Suppressor macrophage treated with lipopolysaccharide for 1 hour (primary cell): ENCODE measurements at places on chromosomes 12 and 14.
A peak's percentile ranks its signal among the peaks of the same experiment; 100 is the strongest.

DNA sequence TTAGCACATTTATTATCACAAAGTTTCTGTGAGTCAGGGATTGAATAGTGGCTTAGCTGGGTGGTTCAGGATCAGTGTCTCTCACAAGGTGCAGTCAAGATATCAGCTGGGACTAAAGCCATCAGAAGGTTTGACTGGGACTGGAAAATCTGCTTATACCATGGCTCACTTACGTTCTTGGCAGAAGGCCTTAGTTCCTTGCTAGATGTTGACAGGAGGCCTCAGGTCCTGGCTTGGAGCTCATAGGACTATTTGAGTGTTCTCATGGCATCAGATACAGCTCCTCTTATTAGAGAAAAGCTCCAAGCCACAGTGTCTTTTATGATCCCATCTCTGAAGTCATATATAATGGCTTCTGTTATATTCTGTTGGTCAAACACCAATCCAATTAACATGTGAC lies 127.3 kb downstream of the SLC6A15 start:
- no peak for DNase-seq

- DNase-seq = peak; percentile 73
Measured at GRCh38 chr12:666766-667308, 3.6 kb upstream of the NINJ2 start.

DNA sequence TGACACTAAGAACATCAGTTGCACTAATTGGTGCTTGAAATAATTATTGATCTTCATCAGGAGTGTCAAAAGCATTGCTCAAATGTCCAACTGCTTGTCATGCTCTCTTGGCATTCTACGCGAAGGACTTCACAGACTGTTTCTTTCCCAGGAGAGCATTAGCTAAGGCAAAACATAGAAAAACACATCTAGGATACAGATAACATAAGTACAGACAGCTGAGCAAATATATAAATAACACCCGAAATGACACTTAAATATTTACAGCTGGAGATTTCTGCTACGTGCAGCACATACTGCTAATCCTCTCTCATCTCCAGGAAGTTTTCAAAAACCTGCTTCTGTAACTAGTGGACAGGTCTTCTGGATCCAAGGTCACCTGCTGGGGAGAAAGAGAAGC lies 120.0 kb upstream of the PRMT8 start:
- no peak for DNase-seq

- no peak for DNase-seq
Measured at GRCh38 chr12:41466300-41466699, 278.2 kb downstream of the PDZRN4 start.

GRCh38 chr14:60657456-60658210 lies 8.4 kb upstream of the SIX1 start:
- no peak for DNase-seq

DNA sequence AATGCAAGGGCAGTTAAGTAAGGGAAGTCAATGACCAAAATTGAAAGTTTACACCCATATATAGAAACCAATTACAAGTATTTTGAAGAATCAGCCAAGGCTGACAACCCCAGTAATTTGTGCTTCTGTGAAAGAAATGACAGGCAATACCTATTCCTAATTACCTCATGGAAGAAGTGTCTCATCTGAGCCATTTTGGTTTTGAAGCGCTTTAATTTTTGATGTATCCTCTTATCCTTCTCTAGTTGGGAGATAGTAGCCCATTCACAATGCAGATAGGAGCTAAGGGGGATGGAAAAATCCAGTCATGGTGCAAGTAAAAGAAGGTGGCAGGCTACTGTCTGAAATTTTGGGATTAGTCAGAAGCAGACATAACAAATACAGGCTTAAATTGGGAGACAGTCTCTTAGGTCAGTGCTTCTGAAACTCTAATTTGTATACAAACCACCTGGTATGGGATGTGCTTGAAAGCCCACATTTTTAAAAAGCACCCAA lies 30.4 kb upstream of the SUPT16H start:
- DNase-seq = no peak
